ENCODE measurements at places on chromosomes 3 and 15.

- no peak for DNase-seq
Measured at GRCh38 chr3:119437691-119438258, 25.6 kb downstream of the TMEM39A start.

- no peak for DNase-seq
Measured at GRCh38 chr3:71080517-71081083, 502.9 kb downstream of the FOXP1 start.

DNA sequence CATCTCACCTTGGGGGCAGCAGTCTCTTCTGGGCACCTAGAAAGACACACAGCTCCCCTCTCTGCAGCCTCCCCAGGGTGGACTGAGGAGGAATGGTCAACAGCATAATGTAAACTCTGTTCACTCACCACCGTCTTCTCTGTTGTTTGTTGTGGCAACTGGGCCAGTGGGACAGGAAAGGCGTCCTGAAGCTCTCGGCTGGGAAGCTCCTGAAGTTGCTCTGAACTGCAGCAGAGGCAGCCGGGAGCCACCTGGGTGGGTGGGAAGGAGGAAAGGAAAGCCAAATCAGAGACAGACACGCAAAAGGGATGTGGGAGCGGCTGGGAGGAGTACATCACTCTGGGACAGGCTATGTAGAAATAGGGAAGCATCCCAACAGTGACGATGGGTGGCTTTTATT lies 52.7 kb downstream of the MYLK start:
- no peak for DNase-seq

DNA sequence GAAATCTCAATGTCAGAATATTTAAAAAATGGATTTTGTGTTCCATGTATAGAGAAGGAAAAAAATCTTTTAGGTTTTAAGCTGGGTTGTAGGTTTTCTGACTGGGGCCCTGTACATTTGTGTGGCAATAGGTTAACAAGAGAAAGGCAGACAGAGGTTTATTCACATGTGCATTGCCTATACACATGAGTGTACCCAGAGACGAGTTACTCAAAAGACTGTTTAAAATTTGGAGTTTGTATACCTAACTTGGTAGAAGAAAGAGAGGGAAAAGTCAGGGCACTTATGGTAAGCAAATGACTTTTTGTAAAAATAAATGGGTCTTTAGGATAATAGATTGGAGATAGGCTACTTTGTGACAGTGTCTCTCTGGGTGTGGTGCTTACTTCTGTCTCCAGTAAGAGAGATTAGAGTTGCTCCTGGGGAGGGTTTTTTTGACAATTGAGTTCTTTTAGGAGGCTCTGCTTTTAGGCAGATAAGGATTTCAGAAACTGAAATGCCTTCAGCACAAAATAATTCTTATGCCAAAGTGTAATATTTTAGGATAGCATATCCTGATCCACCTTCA lies 225.2 kb downstream of the TCF12 start:
- DNase-seq: no peak

GRCh38 chr15:67906382-67906781 lies 66.5 kb upstream of the RNU6-1 start:
- DNase-seq: no peak

GRCh38 chr3:148958696-148959095 lies 32.6 kb upstream of the GYG1 start:
- DNase-seq: no peak

- DNase-seq: no peak
Measured at GRCh38 chr15:26665957-26666791, 106.7 kb downstream of the GABRB3 start.

DNA sequence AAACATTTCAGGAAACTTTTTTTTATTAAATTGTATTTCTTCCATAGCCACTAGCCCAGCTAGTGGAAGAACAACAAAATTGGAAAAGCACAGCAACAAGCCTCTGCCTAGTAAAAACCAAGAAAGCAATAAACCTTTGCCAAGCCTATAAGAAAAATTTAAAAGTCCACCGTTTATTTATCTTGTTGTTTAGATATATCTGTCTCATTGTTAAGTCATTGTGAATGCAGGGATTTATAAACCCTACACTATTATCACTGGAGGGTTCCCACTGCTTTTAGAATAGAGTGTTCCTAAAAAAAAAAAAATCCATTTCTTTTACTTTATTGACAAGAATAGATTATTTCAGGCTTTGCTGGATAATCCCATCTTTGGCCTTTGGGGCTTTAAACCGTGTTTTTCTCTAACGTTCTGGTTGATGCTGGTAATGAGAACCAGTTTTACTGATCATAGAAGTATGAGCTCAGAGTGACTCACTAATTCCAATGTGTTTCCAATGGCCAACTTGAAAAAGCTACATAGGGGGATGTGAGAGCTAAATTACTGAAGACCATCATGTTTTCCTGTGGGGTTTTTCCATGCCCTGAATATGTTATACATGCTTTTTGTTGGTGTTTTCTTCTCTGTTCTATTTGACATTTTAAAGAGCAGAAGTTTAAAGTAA lies 634.1 kb downstream of the RBMS3 start:
- DNase-seq: no peak

- no peak for DNase-seq
Measured at GRCh38 chr15:64267331-64267973, 88.5 kb downstream of the CSNK1G1 start.

GRCh38 chr3:18901571-18901970 lies 246.7 kb upstream of the KCNH8 start:
- DNase-seq: no peak

DNA sequence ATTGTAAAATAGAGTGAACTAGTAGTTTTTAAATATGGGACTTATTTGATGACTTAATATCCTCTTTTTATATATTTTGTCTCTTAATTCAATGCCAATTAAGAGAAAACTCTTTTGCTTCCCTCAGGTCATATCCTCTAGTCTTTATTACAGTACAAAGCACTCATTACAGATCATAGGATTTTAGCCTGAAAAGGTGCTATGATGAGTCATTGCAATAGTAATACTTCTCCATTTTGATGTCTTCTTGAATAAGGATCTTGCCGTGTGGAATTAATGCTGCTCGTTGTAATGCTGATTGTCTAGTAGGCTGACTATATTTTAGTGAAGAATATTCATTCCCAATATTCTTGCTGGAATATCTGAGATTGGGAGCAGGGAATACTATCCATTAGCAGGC lies 612.2 kb upstream of the GOLIM4 start:
- DNase-seq: no peak

GRCh38 chr3:126421573-126422119 lies 26.9 kb downstream of the CFAP100 start:
- DNase-seq: no peak

- no peak for DNase-seq
Measured at GRCh38 chr3:108830991-108831614, 8.5 kb downstream of the TRAT1 start.

GRCh38 chr3:63779227-63779626 lies 39.9 kb upstream of the C3orf49 start:
- DNase-seq: no peak

GRCh38 chr3:174618368-174619080 lies 240.6 kb upstream of the NAALADL2 start:
- DNase-seq: no peak

GRCh38 chr3:12371525-12372140 lies 82.8 kb downstream of the PPARG start:
- no peak for DNase-seq

- DNase-seq: no peak
Measured at GRCh38 chr3:125359700-125360099, 15.4 kb downstream of the ZNF148 start.

DNA sequence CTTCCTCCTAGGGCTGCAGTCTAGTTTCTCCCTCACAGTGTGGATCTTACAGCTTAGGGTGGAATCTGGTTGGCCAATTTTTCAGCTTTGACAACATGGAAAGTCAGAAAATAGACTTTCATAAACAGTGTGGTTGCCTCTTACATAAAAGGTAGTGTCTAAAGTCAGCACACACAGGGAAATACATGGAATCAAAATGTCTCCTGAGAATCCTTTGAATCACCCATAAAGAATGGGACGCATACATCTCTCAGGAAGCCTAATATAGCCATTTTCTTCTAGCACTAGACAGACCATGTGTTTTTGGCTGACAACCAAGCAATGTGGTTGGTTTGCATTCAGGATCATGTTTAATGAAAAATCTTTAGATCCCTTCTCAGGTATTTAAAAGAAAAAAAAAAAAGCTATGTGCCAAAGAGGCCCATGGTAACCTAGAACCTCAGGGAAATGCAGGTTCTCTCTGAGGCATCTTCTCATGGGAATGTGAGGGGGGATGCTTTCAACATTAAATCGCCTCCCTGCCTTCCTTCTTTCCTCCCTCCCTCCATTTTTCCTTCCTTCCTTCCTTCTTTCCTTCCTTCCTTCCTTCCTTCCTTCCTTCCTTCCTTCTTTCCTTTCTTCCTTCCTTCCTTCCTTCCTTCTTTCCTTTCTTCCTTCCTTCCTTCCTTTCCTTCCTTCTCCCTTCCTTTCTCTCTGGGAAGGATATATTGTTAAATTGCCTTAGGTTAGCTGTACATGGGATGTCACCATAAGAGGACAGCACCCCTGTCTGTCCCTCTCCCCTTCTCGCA lies 34.3 kb upstream of the ZBTB38 start:
- DNase-seq: no peak

- no peak for DNase-seq
Measured at GRCh38 chr3:114674036-114674435, 380.2 kb downstream of the TIGIT start.

- no peak for DNase-seq
Measured at GRCh38 chr15:92974183-92974915, 74.2 kb downstream of the CHD2 start.

- no peak for DNase-seq
Measured at GRCh38 chr15:43517354-43518196, at the start of gene MAP1A. TSS of gene MAP1A (plus strand) at chr15:43517608. CDS start at chr15:43521474, 3,866 bp downstream.

GRCh38 chr15:36527235-36528162 lies 51.9 kb upstream of the CDIN1 start:
- no peak for DNase-seq
